ENCODE measurements at places on chromosomes 7 and 10. TPM values are rescaled to one million over a fixed set of nuclear protein-coding genes. Genes with fewer than 3 reads are reported as not detected.

The STEAP2 gene
- 6.4 TPM for polyA plus RNA-seq

The TMEM26 gene
- polyA plus RNA-seq = 0.03 TPM

The RSPH10B gene
- 0.24 TPM for polyA plus RNA-seq

The RASSF4 gene
- polyA plus RNA-seq = 1.9 TPM

The FBXO24 gene
- polyA plus RNA-seq = 0.13 TPM

The FAM170B gene
- not detected for polyA plus RNA-seq

The PRKCQ gene
- polyA plus RNA-seq = 3.6 TPM

The HMX2 gene
- polyA plus RNA-seq = 0.07 TPM

The CTAGE8 gene
- polyA plus RNA-seq = not detected

The LIPF gene
- polyA plus RNA-seq = not detected

The ITPRID1 gene
- not detected for polyA plus RNA-seq

The GDF10 gene
- polyA plus RNA-seq = 0.10 TPM

The TRIM50 gene
- not detected for polyA plus RNA-seq

The NAT16 gene
- 0.12 TPM for polyA plus RNA-seq

- DNase-seq = no peak
Observed at GRCh38 chr10:19658131-19658530, 158.1 kb upstream of the PLXDC2 start.

GRCh38 chr10:83373671-83374070 is 765.6 kb upstream of the GHITM start:
- peak; percentile 3 for DNase-seq

GRCh38 chr10:132899054-132899750 is 43.2 kb downstream of the CFAP46 start:
- DNase-seq = no peak

DNA sequence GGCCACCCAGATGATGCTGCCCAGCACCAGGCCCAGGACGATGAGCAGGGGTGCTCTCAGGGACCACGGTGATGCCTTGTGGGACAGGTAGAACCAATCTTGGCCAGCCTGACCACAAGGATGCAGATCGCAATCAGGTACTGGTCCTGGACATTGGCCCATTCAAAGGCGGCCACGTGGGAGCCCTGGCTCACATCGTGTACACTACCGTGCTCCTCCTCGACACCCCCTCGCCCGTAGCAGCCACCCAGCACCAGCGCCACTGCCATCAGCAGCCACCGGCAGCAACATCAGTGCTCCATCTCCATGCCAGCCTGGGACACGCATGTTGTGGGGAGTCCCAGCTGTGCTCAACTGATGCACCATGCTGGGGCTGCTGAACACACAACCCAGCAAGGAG is 39.0 kb downstream of the AGAP6 start:
- DNase-seq = no peak

GRCh38 chr7:74219416-74219815 is 9.6 kb downstream of the LAT2 start:
- no peak for DNase-seq

GRCh38 chr7:100642534-100642907 is 1.2 kb upstream of the TFR2 start:
- peak; percentile 42 for DNase-seq

GRCh38 chr7:78083476-78084120 is 285.0 kb downstream of the PHTF2 start:
- no peak for DNase-seq

DNA sequence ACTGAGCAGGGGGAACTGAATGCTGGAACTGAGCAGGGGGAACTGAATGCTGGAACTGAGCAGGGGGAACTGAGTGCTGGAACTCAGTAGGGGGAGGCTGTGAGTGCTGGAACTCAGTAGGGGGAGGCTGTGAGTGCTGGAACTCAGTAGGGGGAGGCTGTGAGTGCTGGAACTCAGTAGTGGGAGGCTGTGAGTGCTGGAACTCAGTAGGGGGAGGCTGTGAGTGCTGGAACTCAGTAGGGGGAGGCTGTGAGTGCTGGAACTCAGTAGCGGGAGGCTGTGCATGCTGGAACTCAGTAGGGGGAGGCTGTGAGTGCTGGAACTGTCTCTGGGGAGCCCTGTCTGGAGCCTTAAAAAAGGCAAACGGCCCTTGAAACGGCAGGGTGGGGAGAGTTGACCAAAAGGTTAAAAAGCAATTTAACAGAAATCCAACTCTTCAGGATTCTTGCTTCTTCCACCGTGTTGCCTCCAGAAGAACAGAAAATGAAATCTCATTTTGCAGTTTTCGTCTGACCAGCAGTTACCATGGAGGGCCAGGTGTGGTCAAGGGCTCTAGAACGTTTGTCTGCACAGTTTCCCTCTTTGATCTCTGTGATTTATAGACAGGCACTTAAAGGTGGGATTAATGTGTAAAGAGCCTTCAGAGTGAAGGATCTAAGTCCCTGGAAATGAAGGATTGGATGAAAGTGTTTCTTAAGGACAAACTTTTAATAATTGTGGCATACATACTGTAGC is 19.1 kb downstream of the DOCK1 start:
- DNase-seq = no peak

DNA sequence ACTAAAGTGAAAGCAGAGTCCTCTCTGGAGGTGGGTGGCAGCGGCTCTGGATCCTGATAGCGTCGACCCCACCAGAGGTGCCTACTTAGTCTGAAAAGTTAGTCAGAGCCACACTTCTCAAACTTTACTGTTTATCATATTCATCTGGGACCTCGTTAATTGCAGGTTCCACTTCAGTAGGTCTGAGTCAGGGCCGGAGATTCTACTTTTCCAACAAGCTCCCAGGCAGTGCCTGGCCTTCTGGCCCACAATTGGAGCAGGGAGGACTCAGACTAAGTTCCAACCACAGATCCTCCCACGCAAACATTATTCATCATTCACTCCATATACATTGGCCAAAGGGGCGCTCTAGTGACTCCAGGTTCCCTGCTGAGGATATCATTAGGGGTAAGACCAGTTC is 78.1 kb downstream of the VSTM4 start:
- DNase-seq = no peak

- no peak for DNase-seq
Observed at GRCh38 chr7:1544896-1545416, 11.0 kb downstream of the TMEM184A start.

GRCh38 chr7:12110425-12110824 is 100.7 kb upstream of the TMEM106B start:
- DNase-seq = no peak

- no peak for DNase-seq
Observed at GRCh38 chr7:96233528-96234154, 88.3 kb downstream of the SLC25A13 start.

DNA sequence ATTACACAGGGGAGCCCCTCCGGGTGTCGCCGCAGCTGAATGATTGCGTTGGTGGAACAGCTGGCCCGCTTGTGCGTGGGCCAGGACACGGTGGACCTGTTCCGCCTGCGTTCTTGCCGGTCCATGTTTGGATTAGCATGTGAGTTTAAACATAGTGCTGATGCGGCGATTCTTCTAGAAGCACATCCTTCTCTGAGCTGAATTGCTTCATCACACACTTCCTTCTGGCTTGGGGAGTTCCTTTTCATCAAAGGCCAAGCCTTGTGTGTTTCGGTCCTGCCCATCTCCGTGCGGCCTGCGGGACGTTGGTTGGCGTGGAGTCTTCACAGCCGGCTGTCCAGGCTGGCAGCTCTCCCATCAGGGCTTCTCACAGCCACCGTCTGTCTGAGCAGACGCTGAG is 45.5 kb upstream of the SLC29A4 start:
- DNase-seq = no peak

GRCh38 chr7:7681936-7682329 is 36.5 kb downstream of the RPA3 start:
- no peak for DNase-seq

DNA sequence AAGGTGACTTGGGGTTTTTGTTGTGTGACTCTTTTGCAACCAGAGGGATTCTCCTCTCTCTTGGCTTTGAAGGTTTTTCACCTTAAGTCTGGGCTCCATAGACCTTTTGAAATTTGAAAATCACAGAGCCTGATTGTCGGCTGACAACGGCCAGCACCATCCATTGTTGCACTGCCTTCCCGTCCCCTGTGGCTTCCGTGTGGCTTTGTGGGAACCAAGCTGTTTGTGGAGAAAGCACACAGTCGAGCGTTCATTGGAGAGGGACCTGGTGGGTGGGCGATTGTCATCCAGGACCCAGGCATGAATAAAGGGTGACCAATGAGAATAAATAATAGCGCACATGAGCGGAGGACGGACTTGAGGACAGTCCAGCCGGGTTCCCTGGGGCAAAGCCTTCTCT is 7.4 kb upstream of the RAMP3 start:
- no peak for DNase-seq

- peak; percentile 3 for DNase-seq
Observed at GRCh38 chr7:121873289-121874194, 581 bp downstream of the PTPRZ1 start.

- DNase-seq = peak; percentile 83
Observed at GRCh38 chr7:4739528-4739992, 35.9 kb upstream of the AP5Z1 start.

DNA sequence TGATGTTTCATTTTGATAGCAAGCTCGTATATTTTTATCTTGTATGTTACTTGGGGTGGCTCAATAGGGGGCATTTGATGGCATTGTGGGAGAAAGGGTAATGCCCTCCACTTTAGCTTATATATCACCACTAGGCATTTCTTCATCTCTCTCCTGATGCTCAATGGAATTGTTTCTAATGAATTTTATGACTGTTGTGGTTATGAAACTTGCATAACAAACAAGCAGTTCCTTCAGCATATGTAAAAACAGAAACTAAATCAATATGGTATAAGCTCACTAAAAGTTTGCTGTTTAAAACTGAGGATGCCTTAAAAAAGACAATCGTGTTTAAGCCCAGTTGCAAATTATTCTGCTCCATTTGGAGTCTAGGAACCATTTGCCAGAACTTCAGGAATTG is 75.5 kb downstream of the CDK14 start:
- DNase-seq = no peak

GRCh38 chr10:71840177-71840957 is 10.7 kb downstream of the PSAP start:
- DNase-seq = peak; percentile 76

GRCh38 chr7:135976312-135977006 is 700 bp downstream of the MTPN start:
- DNase-seq = peak; percentile 9

- peak; percentile 83 for DNase-seq
Observed at GRCh38 chr7:159030490-159031134, 114.1 kb downstream of the VIPR2 start.

GRCh38 chr7:151696721-151697514 is 177.2 kb upstream of the RHEB start:
- peak; percentile 71 for DNase-seq

DNA sequence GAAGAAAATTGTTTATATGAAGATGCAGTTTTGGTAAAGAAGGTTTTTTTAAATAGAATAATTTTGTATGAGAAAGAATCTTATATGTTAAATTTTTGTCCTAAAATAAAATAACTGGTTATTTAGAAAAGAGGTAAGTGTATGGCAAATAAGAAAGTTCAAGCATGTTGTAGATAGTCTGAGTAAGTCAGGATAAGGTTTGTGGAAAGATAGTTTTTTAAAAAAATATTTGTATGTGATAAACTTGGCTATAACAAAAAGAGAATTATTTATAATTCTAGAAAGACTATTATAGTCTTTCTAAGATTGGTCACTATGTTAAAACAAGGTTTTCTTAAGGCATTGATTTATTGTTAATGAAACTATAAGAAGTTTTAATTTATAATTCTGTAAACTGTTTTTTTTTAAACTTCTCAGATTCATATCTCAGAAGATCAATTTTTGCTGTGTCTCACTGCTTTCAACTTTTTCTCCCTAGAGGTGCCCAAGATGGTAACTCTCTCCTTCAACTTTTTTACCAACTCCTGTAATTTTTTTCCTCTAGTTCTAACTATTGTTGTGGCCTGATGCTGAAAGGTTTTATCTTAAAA is 698.6 kb downstream of the CCSER2 start:
- DNase-seq = no peak

GRCh38 chr10:95295031-95295755 is 4.4 kb upstream of the PDLIM1 start:
- DNase-seq = no peak

- no peak for DNase-seq
Observed at GRCh38 chr10:59829024-59829423, 75.8 kb upstream of the MRLN start.

GRCh38 chr7:25643770-25644394 is 415.6 kb upstream of the NPVF start:
- DNase-seq = no peak

DNA sequence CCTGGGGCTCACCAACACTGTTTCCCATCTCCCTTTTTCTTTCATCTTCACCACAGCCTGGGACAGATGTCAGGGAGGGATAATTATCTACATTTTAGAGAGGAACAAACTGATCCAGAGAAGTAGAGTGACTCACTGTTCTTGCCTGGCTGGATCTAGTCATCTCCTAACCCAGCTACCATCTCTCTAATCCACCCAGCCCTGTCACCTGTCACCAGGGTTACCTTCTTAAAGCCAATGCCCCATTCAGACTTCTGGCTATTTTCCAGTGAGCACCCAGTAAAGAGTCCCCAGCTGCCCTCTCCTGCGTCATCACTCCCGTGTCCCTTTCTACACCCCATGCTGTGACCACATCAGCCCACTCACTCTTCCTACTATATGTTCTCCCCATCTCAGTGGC is 68.4 kb upstream of the DUSP5 start:
- DNase-seq = no peak

DNA sequence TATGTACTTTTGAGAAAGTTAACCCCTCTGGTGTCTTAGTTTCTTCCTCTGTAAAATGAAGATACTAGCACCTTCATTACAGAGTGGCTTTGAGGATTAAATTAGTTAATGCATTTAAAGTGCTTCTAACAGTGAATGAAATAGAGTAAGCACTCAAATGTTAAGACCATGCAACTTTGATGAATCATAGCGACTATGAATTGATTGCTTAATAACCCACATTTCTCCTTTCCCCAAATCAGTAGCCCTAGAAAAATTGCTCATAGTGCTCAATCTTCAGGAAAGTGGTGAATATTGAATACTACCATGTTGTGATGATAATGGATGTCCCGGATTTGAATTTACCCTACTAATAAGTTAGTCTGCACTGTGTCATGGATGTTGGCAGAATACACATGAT is 48.1 kb downstream of the CD36 start:
- no peak for DNase-seq

DNA sequence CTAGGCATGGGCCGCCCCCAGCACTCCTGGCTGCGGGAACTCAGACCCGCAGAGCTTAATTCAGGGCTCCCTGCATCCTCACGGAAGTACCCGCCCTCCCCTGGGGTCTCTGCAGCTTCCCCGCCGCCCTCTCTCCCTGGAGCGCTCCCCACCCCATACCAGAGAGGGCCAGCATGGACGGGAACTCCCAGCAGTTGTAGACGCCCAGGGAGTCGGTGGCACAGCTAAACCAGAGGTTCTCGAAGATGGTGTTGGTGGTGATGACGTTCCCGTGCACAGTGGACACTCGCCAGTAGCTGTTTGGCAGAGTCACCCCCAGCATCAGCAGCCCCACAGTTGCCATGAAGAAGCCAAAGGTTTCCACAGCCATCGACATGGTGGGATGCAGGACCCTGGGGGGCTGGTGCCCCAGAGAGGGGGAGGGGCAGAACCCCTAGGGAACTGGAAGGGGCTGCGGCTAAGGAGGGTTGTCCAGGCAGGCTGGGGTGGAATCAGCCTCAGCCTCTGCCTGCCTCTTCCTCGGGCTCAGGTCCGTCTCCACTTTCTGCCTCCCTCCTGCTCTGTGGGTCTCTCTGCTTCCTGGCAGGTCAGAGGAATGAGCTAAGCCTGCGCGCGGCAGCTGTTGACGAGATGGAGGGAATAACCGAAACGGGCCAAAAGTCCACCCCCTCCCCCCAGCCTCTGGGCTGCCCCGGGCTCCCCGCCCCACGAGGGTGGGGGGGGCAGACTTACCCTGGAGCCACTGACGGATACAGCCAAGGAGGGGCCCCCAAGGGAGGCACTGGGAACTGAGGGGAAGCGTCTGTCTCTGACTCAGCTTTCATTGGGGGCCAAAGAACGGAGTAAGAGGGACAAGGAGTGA is at the start of gene CLDN15:
Gene CLDN15 (minus strand): TSS at position 597 of the 862 bp plus-strand sequence. CDS start 221 bp downstream, at position 376.
- DNase-seq = no peak

Measured in A549 (cell line).